ENCODE measurements at places on chromosomes 1 and 21.

- no peak for DNase-seq
Measured at GRCh38 chr1:206560007-206560716, 52.1 kb downstream of the EIF2D start.

DNA sequence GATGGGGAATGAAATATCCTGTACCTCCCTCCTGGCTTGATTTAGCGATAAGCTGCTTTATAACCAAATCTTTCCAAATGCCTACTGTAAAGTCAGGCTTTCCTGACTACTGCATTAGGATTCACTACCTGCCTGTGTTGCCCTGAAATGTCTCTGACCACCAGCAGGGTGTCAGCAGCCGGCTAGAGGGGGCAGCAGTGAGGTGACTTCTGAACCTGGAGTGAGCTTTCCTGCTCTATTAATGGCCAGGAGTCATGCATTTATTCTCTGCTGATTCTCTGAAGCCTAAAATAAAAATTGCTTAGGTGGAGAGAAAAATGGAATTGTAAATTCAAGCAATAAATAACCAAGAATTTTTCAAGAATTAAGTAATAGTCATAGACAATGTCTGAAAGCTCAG is 2.5 kb downstream of the BACE2 start:
- DNase-seq = peak; percentile 29

- peak; percentile 51 for DNase-seq
Measured at GRCh38 chr1:172089768-172090510, 248.6 kb downstream of the DNM3 start.

GRCh38 chr1:10694633-10695627 is 101.5 kb downstream of the CASZ1 start:
- peak; percentile 57 for DNase-seq

GRCh38 chr1:247531937-247532336 is 4.3 kb downstream of the OR2C3 start:
- DNase-seq = no peak

GRCh38 chr1:61659061-61659460 is 65.9 kb downstream of the TM2D1 start:
- no peak for DNase-seq

DNA sequence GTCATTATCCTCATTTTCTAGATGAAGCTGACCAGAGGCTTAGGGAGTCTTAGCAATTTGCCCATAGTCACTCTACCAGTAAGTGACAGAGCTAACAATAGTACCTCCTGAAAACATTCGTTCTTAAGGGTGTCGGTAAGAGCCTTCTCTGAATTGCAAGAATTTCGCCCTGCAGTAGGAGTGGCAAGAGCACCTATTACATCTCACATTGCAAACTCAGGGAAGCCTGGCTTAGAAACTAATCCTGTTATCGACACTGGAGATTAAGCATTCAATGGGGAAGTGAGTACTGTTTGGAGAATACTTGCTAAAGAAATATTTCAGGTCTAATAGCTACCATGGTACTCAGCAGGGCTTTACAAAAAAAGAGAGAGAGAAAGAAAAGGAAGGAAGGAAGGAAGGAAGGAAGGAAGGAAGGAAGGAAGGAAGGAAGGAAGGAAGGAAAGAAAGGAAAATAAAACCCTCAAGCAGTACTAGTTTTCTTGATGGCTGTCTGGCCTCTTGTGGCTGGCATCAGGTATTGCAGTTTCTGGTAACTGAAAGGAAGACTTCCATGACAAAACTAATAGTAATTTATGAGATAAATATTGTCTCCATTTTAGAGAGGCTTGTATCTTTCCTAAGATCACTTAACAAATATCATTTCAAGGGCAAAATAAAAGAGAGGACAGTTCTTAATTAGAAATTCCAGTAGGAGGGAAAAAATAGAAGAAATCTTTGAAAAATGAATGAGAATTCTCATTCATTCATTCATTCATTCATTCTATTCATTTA is 10.4 kb downstream of the C1orf226 start:
- DNase-seq = peak; percentile 45

- DNase-seq = no peak
Measured at GRCh38 chr1:85258536-85259117, 835 bp downstream of the C1orf52 start.

DNA sequence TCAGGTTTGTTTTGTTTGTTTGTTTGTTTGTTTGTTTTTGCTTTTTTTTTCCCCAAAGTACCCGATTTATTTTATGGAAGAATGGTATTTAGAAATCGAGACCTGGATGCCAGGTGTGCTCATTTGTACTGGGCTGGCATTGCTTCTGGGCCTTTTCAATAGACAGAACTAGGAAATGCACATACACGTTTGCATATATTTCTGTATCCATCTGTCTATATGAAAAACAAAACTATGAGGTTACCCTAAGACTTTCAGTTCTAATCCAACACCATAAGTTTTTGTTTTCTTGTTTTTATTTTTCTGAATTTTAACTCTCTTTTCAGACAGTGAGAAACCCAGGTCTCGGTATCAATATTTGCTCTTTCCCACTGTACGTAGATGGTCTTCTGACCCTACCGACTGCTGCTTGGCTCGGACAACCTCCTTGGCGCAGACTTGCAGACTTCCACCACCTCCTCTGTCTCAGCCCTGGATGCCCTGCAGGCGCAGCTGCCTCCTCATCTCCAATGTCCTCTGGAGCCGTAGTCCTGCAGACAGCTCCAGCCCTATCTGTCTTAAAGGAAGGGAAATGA is 171.7 kb downstream of the NEK7 start:
- no peak for DNase-seq

DNA sequence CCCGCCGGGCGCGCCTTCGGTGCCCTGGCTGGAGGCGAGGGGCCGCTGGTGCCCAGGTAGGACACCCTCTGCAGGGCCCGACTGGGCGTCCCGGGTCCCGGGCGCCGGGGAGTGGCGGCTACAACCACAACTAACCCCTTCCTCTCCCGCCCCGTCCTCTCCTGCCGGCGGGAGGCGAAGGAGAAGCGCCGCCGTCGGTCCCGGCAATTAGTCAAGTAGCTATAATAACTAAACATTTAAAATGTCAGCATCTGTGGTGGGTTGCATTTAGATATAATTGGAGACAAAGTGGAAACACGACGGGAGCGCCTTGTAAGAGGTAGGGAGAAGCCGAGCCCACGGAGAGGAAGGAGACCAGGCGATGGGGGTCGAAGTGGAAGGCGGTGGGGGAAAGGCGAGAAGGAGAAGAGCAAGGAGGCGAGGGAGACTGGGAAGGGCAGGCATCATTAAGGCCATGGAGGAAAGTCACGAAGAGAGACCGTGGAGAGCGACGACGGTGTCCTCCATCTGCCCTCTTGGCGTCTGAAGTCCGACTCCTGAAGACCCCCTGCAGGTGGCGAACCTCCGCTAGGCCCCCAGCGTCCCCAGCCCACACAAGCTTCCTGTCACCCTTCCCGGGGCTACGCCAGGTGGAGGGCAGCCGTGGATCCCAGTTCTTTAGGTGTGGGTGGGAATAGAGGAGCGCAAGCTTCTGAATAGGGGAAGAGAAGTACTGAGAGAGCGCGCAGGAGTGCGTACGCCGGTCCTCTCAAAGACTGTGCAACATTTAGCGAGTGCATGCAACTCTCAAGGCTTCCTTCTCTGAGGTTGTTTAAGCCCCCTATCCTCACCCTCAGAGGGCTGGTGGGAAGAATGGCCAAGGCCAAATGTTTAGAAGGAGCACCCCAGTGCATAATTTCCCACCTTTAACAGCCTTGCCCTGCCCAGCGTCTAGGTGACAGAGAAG is 1.6 kb downstream of the CNIH3 start:
- DNase-seq = no peak

DNA sequence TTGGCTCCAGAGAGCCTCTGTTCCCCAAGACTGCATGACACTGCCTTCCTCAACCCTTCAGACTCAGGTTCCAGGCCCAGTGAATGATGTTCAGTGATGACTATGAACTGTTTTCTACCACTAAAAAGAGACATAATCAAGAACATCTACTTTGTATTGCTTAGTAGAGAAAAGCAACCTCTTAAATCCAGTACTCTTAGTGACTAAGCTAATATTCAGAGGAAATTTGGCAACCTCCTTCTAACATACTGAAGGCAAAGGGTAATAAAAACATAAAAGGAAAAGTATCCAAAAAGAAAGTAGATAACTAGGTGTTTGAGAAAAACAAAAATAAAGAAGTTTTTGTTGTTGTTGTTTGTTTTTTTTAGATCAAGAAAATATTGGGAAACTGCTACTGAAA is 153.3 kb upstream of the RUNX1 start:
- peak; percentile 53 for DNase-seq

- DNase-seq = no peak
Measured at GRCh38 chr21:30227128-30227527, 11.2 kb upstream of the CLDN8 start.

DNA sequence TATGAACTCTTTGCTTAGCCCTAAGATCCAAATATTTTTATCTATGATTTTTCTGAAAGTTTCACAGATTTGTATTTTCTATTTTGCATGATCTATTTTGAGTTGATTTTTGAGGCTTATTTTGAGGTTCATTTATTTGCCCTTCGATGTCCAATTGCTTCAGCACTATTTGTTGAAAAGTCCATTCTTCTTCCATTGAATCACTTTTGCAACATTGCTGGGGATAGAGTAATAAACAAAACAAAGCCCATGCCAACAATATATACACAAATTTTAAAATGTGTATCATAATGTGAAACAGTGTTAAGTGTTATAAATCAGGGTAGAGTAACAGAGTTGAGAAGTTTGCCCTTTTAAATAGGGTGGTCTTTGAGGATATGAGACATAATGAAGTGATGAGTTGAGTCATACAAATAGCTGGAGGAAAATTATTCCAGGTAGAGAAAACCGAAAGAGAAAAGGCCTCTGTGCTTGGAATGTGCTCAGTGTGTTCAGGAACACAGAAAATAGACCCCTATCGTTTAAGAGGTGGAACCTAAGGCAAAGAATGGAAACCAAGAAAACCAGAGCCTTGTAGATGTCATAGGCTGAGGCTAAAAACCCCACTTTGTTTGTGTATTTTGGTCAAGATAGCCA is 172.7 kb upstream of the NR5A2 start:
- DNase-seq = no peak

DNA sequence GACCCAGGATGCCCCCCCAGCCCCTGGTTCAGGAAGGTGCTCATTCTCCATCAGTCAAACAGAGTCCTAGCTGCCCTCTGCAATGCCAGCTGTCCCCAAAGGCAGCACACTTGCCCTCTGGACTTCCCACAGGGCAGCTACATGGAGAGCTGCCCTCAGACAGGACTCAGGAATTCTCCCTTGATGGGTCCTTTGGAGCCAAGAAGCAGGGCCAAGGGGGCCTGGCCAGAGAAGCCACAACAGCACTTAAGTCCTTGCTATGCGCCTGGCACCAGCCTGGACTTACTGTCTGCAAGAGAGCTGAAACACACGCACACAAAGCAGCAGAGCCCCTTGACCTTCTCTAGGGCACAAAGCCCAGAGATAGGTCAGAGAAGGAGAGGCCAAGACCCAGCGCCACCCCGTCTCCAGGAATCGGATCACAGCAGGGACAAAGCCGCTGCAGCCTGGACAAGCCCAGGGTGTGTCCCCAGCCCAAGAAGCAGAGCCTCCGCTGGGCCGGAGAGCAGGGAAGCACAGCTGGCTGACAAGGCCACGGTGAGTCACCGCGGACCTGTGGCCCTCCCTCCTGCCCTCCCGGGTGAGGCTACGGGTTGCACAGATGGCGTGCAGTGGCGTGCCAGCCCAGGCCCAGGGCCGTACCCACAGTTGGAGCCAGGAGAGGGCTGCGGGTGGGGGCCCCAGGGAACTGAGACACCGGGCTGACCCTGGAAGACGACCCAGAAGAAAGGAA is 1.7 kb downstream of the WNT9A start:
- peak; percentile 25 for DNase-seq

DNA sequence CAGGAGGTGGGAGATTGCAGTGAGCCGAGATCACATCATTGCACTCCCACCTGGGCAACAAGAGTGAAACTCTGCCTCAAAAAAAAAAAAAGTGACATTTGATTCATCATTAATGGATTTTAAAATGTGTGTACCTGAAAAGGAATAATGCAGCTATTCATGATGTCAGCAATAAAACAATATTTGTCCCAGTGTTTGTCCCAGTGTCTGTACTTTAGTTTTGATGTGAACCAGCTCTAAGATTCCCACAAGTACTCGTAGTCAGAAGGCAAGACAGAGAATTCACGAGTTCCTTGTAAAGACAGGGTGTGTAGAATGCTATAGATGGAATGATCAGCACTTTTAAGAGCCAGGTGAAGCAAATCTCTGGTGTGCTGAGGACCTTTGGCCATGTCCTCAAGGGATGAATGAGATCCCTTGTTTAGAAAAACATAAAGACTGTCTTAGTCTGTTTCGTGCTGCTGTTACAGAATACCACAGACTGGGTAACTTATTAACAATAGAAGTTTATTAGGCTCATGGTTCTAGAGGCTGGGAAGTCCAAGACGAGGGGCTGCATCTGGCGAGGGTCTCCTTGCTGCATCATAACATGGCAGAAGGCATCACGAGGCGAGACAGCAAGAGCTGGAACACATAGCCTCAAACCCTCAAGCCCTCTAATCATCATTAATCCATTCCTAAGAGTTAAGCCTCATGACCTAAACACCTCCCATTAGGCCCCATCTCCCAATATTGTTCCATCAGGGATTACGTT is 12.0 kb upstream of the TMPRSS2 start:
- no peak for DNase-seq

DNA sequence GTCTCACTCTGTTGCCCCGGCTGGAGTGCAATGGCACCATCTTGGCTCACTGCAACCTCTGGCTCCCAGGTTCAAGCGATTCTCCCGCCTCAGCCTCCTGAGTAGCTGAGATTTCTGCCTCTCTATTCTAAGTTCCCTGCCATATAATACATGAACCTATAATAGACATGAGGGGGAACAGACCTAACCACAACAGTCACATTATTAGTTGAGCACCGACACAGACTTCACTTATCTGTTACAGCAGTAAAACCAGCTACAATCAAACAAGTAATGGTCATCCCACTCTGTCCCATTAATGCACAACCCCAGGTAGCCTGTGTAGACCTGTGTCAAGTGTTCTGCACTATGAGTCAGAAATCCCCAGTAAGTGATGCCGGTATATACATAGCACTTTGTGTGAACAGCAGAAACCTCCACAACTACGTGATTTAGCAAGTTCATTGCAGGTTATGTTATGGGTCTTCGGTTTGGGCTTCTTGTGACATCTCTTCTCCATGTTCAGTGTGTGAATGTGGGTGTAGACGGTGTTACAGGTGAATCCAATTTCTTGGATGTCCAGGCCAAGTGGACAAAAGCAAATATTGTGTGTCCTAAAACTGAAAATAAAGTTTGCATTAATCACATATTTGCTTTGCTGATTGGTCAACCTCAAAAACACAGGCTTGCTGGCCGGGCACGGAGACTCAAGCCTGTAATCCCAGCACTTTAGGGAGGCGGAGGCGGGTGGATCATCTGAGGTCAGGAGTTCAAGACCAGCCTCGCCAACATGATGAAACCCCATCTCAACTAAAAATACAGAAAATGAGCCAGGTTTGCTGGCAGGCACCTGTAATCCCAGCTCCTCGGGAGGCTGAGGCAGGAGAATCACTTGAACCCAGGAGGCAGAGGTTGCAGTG is 3.6 kb downstream of the MMACHC start:
- no peak for DNase-seq

- DNase-seq = no peak
Measured at GRCh38 chr21:42475526-42476387, 20.3 kb downstream of the RSPH1 start.
